ENCODE measurements at places on chromosomes 6 and 20. TPM values are rescaled to one million over a fixed set of nuclear protein-coding genes. Genes with fewer than 3 reads are reported as not detected.

The RSPH4A gene
- total RNA-seq = 0.17 TPM

The RHAG gene
- not detected for total RNA-seq

The C20orf202 gene
- not detected for total RNA-seq

The ESR1 gene
- 1.3 TPM for total RNA-seq

The VSTM2L gene
- total RNA-seq = 0.60 TPM

The HLA-DRA gene
- total RNA-seq = 9.2 TPM

The SPTLC3 gene
- total RNA-seq = 1.4 TPM

The EFCAB8 gene
- 1.7 TPM for total RNA-seq

The SLC25A27 gene
- total RNA-seq = 2.5 TPM

The ZBTB46 gene
- 2.7 TPM for total RNA-seq

The MUC21 gene
- not detected for total RNA-seq

The SLC22A3 gene
- total RNA-seq = not detected

The TNF gene
- total RNA-seq = 30.7 TPM

The OR2B6 gene
- 0.43 TPM for total RNA-seq

The ZC2HC1B gene
- total RNA-seq = not detected

The TCF15 gene
- not detected for total RNA-seq

The UNC93A gene
- total RNA-seq = not detected

The C6orf163 gene
- total RNA-seq = 2.7 TPM

The GPX5 gene
- total RNA-seq = not detected

The PI16 gene
- total RNA-seq = 0.14 TPM

The ARMH2 gene
- not detected for total RNA-seq

The FAM83B gene
- total RNA-seq = not detected

The BPIFA2 gene
- total RNA-seq = not detected

The NT5DC1 gene
- 55.8 TPM for total RNA-seq

The DNMT3B gene
- 3.2 TPM for total RNA-seq

The NCOA3 gene
- 113 TPM for total RNA-seq

The TMC2 gene
- total RNA-seq = not detected

The ENPP3 gene
- 3.6 TPM for total RNA-seq

The NHSL1 gene
- 1.2 TPM for total RNA-seq

The C20orf144 gene
- total RNA-seq = 0.23 TPM

The ID1 gene
- 0.84 TPM for total RNA-seq

The SLC44A4 gene
- total RNA-seq = 0.22 TPM

The GGTLC1 gene
- total RNA-seq = not detected

The HLA-DQB1 gene
- total RNA-seq = 2.9 TPM

The FRK gene
- total RNA-seq = 0.05 TPM

All from activated T-cell treated with anti-CD3 and anti-CD28 coated beads, Interleukin-2, amount 50 U/mL, for 72 hours (primary cell).